ENCODE measurements at places on chromosomes 12 and 14.

DNA sequence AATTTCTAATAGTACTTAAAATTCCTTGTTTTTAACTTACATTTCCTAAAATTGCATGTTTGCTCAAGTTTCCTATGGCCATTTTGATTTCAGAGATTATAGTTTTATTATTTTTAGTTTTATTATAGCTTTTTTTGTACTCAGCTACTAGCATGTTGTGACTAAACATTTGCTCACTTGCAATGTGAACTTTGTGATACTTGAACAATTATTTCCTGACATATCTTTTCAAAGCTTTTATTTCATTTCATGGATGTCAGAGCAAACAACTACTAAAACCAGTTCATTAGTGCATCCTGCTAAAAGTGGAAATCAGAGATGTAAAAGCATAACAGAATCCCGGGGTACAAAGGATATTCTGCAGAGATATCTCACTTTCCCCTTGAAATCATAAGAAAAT lies 33.6 kb upstream of the PCNX4 start:
- H3K27me3 ChIP-seq = no peaks in the 10 kb centered on the region
- DNase-seq = no peak
- H3K36me3 ChIP-seq = no peaks in the 10 kb centered on the region
- no peak overlapping the region for H3K27ac ChIP-seq
- no peaks in the 10 kb centered on the region for H3K4me1 ChIP-seq

DNA sequence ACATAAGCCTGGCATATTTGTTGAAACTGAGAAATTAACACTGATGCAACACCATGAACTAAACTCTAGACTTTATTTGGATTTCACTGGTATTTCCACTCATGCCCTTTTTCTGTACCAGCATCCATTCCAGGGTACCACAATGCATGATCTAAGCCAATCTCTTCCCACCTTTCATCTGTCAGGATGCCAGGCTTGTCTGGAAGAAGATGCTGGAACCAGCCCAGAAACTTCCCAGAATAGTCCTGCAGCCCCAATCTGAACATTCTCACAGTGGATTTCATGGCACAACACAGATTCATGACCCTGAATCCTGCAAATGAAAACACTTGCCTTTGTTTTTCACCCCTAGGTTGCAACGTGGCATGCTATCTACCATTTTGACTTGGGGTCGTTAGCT lies 189.3 kb upstream of the LHX5 start:
- no peaks in the 10 kb centered on the region for H3K36me3 ChIP-seq
- no peak for DNase-seq
- no peak overlapping the region for H3K4me3 ChIP-seq
- no peaks in the 10 kb centered on the region for H3K4me1 ChIP-seq

DNA sequence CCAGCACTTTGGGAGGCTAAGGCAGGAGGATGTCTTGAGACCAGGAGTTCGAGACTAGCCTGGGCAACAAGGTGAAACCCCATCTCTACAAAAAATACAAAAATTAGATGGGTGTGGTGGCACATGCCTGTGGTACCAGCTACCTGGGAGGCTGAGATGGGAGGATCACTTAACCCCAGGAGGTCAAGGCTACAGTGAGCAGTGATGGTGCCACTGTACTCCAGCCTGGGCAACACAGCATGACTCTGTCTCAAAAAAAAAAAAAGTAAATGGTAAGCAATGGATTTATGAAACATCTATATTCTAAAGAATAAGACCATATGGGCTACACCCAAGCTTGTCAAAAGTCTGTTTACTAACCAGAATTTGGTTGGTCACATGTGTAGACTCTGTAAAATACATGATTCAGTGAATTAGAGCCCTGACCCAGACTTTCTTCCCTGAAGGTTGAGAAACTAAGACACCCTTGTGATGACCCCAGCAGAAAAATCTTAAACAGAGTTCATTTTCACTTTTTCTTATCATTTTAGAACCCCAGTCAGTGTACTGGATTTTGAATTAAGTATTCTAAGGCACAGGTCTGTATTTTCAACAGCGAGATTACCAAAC lies 12.1 kb downstream of the FGD6 start:
- H3K27ac ChIP-seq = peak overlapping the region; percentile 83
- H3K27me3 ChIP-seq = no peaks in the 10 kb centered on the region
- no peaks in the 10 kb centered on the region for H3K36me3 ChIP-seq

- H3K27me3 ChIP-seq = no peaks in the 10 kb centered on the region
- H3K4me3 ChIP-seq = no peak overlapping the region
- H3K27ac ChIP-seq = no peak overlapping the region
- H3K4me1 ChIP-seq = no peaks in the 10 kb centered on the region
- DNase-seq = no peak
- H3K36me3 ChIP-seq = no peaks in the 10 kb centered on the region
Measured at GRCh38 chr12:11321980-11322379, 11.7 kb upstream of the PRB4 start.

DNA sequence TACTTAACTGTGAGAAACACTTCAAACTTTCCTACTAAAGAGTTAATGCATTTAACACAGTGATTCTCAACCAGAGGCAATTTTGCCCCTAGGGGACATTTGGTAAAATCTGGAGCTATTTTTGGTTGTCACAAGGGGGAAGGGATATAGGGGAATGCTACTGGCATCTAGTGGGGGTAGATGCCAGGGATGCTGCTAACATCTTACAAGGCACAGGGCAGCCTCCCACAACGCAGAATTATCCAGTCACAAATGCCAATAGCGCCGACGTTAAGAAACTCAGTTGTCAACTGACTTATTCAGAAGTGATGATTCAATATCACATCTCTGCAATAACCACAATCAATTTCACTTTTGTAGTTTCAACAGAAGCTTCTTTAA lies 2.0 kb downstream of the EEA1 start:
- peak overlapping the region; percentile 92 for H3K4me3 ChIP-seq
- peak overlapping the region; percentile 99 for H3K27ac ChIP-seq
- H3K27me3 ChIP-seq = no peaks in the 10 kb centered on the region
- H3K36me3 ChIP-seq = no peaks in the 10 kb centered on the region

DNA sequence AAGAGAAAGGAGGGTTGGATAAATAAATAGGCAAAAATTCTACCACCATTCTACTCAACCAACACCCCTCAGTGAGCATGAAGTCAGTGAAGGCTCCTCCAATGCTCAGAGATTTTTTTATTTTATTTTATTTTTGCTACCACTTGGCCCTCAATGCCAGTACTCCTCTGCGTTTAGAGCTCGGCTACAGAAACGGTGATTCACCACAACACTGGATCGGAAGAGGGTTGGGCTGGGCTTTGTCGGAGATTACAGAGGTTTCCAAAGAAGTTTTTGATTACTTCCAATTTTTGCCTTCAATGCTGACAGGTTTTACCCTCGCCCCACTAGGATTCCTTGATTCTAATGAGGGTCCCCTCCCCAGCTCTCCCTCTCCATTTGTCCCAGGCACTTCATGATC lies 1027.2 kb upstream of the TMEM132C start:
- H3K27ac ChIP-seq = no peak overlapping the region
- H3K36me3 ChIP-seq = no peaks in the 10 kb centered on the region
- no peak for DNase-seq
- no peaks in the 10 kb centered on the region for H3K27me3 ChIP-seq
- no peak overlapping the region for H3K4me3 ChIP-seq
- no peaks in the 10 kb centered on the region for H3K4me1 ChIP-seq

GRCh38 chr14:78737601-78738000 lies 567.4 kb downstream of the NRXN3 start:
- no peak overlapping the region for H3K4me3 ChIP-seq
- no peaks in the 10 kb centered on the region for H3K36me3 ChIP-seq
- H3K4me1 ChIP-seq = no peaks in the 10 kb centered on the region
- H3K27me3 ChIP-seq = no peaks in the 10 kb centered on the region
- DNase-seq = no peak
- no peak overlapping the region for H3K27ac ChIP-seq

DNA sequence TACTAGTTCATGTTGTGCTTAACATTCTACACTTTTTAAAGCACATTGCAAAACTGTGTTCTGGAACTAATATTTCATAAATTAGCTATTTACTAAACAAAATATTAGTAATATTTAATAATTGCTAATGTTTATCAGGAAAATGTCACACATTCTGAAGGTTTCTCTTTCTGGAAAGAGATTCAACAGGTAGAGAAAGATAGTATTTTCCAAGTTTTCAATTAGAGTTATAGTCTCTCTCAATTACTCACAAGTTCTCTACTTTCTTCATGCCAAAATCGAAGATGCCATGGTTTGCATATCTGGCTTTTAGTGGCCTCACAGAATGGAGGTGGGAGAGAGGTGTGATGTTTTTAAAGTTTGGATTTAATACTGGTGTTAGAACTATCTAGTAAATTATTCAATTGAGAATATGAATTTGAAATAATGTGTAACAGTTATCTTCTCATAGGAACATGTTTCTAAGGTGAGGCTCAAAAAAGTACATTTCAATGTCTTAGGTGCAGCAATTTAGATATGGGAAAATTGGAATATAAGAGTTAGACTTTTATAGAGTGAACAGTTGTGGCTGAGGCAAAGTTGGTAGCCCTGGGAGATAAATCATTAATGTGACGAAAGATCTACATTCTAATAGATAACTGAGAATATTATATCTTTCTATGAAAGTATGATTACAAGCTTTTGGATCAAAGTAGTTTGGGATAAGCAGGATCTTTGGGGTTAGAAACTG lies 1.5 kb downstream of the LUM start:
- H3K36me3 ChIP-seq = no peaks in the 10 kb centered on the region
- peak overlapping the region; percentile 46 for H3K4me3 ChIP-seq
- peaks cover 9% of the 10 kb centered on the region for H3K4me1 ChIP-seq
- H3K27ac ChIP-seq = peak overlapping the region; percentile 28
- no peak for DNase-seq
- H3K27me3 ChIP-seq = no peaks in the 10 kb centered on the region

DNA sequence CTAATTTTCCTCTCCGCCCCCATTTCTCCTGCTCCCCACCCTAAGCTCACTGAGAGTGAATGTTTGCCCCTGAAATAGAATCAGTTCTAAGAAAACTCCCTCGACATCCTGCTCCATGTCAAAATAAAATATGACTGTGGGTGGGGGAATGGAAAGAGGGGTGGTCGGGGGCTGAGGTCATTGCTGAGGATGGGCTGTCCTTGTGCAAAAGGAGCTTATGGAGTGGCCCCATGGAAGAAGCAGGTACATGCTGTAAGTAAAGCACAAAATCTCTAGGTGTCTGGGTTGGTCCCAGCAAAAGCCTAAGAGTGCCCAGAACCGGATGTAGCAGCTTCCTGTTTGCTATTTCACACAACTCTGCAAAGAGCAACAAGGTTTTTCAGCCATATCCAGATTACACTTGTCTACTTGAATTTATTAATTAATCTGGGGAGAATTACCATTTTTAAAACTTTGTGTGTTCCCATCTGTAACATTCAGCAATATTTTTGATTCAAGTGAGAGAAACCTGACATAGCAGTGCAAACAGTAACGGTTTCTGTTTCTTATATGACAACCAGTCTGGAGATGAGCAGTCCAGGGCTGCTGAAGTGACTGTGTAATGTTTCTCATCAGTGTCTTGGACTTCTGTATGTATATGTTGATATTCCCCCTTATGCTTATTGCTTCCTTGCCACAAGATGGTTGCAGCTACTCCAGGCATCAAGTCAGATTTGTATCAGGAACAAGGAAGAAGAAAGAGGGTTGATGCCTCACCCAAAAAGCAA lies 40.4 kb upstream of the GZMB start:
- H3K36me3 ChIP-seq = no peaks in the 10 kb centered on the region
- DNase-seq = no peak
- H3K4me3 ChIP-seq = no peak overlapping the region
- no peak overlapping the region for H3K27ac ChIP-seq

DNA sequence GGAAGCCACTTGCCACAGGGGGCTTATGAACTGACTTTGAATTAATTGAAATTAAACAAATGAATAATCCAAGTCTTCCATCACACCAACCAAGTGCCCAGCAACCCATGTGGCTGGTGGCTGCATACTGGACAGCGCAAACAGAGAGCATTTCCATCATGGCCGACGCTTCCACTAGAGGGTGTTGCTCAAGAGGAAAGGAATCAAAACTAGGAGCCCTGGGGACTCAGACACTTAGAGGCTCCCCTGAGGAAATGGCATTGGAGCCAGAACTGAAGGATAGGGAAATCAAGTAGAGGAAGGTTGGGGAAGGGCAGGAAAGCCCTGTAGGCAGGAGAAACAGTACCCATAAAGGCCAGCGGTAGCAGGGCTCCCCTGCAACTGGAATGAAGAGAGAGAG lies 50.6 kb upstream of the NUAK1 start:
- no peak overlapping the region for H3K27ac ChIP-seq
- H3K4me3 ChIP-seq = no peak overlapping the region
- no peaks in the 10 kb centered on the region for H3K4me1 ChIP-seq
- H3K36me3 ChIP-seq = no peaks in the 10 kb centered on the region
- DNase-seq = peak; percentile 55

DNA sequence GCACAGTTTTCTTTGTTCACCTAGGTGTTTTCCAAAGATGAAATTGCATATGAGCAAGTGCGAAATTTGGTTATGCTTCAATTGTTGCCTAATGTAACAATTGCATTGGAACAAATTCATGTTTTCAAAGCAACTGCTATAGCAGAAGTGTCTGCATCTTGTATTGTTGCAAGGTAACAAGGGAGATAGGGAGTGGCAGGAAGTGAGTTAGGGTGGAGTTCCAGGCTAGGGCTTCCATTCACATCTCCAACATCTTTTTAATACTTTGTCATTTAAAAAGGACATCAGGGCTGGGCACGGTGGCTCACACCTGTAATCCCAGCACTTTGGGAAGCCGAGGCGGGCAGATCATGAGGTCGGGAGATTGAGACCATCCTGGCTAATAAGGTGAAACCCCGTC lies 312.3 kb upstream of the E2F7 start:
- no peaks in the 10 kb centered on the region for H3K27me3 ChIP-seq
- no peak overlapping the region for H3K27ac ChIP-seq
- no peak for DNase-seq

- peaks cover 27% of the 10 kb centered on the region for H3K27me3 ChIP-seq
- no peak overlapping the region for H3K4me3 ChIP-seq
- DNase-seq = no peak
- no peaks in the 10 kb centered on the region for H3K36me3 ChIP-seq
- no peaks in the 10 kb centered on the region for H3K4me1 ChIP-seq
Measured at GRCh38 chr14:100861188-100861936, 35.4 kb downstream of the MEG3 start.

DNA sequence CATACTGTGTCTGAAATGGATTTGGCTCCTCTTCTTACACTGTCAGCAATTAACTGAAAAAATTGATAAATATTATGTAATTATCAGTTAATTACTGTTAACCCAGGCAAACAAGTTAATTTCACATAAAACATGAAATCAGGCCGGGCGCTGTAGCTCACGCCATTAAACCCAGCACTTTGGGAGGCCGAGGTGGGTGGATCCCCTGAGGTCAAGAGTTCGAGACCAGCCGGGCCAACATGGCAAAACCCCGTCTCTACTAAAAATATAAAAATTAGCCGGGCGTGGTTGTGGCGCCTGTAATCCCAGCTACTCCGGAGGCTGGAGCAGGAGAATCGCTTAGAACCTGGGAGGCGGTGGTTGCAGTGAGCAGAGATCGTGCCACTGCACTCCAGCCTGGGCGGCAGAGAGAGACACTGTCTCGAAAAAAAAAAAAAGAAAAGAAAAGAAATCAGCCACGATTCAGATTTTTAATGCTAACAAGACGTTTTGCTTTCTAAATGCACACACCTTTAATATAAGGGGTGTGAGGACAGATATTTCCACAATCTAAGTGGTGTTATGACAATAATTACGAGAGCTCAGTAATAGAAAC lies 473 bp upstream of the TMEM19 start:
- DNase-seq = no peak
- H3K4me3 ChIP-seq = peak overlapping the region; percentile 79
- peaks cover 17% of the 10 kb centered on the region for H3K4me1 ChIP-seq
- H3K27ac ChIP-seq = peak overlapping the region; percentile 91

- H3K36me3 ChIP-seq = no peaks in the 10 kb centered on the region
- no peaks in the 10 kb centered on the region for H3K27me3 ChIP-seq
- H3K4me3 ChIP-seq = no peak overlapping the region
- H3K4me1 ChIP-seq = no peaks in the 10 kb centered on the region
- no peak overlapping the region for H3K27ac ChIP-seq
Measured at GRCh38 chr14:26344596-26344995, 253.2 kb downstream of the NOVA1 start.

- no peaks in the 10 kb centered on the region for H3K36me3 ChIP-seq
- peaks cover 9% of the 10 kb centered on the region for H3K4me1 ChIP-seq
- H3K27ac ChIP-seq = no peak overlapping the region
Measured at GRCh38 chr12:131147894-131148293, 194.2 kb downstream of the ADGRD1 start.
